ENCODE measurements at places on chromosomes 3 and 15. TPM values are rescaled to one million over a fixed set of nuclear protein-coding genes. Genes with fewer than 3 reads are reported as not detected.

DNA sequence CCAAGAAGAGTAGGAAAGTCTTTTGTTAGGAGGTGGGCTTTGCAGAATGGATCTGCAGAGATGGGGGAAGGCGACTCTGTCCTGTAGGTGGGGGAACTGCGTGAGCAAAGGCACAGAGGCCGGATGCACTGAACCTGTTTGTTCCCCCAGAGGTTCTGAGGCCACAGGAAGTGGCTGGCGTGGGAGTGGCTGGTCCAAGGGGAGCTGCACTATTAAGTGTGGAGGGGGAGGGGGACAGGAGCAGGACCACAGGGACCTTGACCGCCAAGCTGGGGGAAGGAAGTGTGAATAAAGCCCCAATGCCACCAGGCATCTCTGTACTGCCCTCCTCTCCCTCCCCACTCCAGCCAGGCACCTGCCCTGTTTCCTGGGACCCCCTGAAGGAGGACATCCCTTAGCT, 51.8 kb downstream of the CYP11A1 start:
- no peaks in the 10 kb centered on the region for H3K36me3 ChIP-seq
- H3K4me3 ChIP-seq: no peak overlapping the region
- peak overlapping the region; percentile 29 for H3K27ac ChIP-seq
- H3K4me1 ChIP-seq: peaks cover 13% of the 10 kb centered on the region
- H3K27me3 ChIP-seq: no peaks in the 10 kb centered on the region
- no peak for DNase-seq

Gene BNC1
- polyA plus RNA-seq: not detected

DNA sequence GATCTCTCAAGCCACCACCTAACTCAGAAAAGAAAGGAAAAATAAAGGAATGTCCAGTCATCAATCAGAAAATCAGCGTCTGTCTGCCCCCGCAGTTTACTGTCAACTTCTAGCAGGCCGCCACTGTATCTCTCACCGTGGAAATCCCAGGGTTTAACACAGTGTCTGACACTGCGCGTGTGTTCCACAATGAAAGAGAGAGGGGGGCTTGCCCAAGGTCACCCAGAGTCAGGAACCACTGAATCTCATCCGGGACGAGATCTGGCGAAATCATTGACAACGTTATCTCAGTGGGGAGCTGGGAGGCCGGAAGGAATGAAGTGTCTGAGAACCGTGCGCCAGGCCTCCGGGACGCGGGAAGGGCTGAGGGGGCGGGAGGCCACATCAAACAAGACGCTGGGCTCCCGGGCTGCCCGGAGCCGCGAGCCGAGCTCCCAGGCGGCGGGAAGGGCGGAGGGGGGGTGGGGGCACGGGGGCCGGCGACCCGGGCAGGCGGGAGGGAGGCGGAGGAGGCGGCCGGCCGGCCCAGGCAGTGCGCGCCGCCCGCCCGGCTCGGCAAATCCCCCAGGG, 2.2 kb upstream of the HES1 start:
- H3K4me3 ChIP-seq: peak overlapping the region; percentile 96
- no peaks in the 10 kb centered on the region for H3K27me3 ChIP-seq
- DNase-seq: no peak

Gene MTMR10
- polyA plus RNA-seq: 15.8 TPM

Gene SERPINI2
- not detected for polyA plus RNA-seq

GRCh38 chr15:84104853-84105252, 130.7 kb upstream of the GOLGA6L4 start:
- H3K4me1 ChIP-seq: no peaks in the 10 kb centered on the region
- peaks cover 19% of the 10 kb centered on the region for H3K27me3 ChIP-seq
- H3K36me3 ChIP-seq: no peaks in the 10 kb centered on the region

- H3K4me3 ChIP-seq: no peak overlapping the region
- no peak overlapping the region for H3K27ac ChIP-seq
- H3K27me3 ChIP-seq: no peaks in the 10 kb centered on the region
Measured at GRCh38 chr15:69450968-69451695, 1.5 kb upstream of the RPLP1 start.

DNA sequence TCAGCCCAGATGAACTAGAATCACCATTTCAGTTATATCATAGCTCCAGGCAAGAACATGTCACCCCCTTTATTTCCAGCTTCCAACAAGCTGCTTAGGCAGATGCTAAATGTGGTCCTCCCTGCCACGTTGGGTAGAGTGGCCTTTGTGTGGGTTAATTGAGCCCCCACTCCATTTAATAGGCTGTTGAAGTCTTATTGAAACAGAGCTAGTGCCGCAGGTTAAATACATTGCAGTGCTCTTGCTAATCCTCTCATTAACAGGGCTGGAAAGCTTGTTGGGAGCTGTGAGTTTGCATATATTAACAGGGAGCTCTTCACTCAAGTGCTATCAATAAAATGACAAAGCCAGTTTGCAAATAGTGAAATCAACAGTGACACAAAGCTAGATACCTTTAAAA, 248.4 kb upstream of the CMC1 start:
- no peak overlapping the region for H3K4me3 ChIP-seq
- peaks cover 9% of the 10 kb centered on the region for H3K27me3 ChIP-seq
- H3K36me3 ChIP-seq: no peaks in the 10 kb centered on the region
- no peak overlapping the region for H3K27ac ChIP-seq
- DNase-seq: no peak

- H3K36me3 ChIP-seq: peaks cover 13% of the 10 kb centered on the region
- DNase-seq: no peak
- no peaks in the 10 kb centered on the region for H3K27me3 ChIP-seq
- H3K4me3 ChIP-seq: no peak overlapping the region
- peaks cover 11% of the 10 kb centered on the region for H3K4me1 ChIP-seq
Measured at GRCh38 chr3:150557725-150558124, 11.1 kb downstream of the EIF2A start.

Gene CACNA1D
- not detected for polyA plus RNA-seq

DNA sequence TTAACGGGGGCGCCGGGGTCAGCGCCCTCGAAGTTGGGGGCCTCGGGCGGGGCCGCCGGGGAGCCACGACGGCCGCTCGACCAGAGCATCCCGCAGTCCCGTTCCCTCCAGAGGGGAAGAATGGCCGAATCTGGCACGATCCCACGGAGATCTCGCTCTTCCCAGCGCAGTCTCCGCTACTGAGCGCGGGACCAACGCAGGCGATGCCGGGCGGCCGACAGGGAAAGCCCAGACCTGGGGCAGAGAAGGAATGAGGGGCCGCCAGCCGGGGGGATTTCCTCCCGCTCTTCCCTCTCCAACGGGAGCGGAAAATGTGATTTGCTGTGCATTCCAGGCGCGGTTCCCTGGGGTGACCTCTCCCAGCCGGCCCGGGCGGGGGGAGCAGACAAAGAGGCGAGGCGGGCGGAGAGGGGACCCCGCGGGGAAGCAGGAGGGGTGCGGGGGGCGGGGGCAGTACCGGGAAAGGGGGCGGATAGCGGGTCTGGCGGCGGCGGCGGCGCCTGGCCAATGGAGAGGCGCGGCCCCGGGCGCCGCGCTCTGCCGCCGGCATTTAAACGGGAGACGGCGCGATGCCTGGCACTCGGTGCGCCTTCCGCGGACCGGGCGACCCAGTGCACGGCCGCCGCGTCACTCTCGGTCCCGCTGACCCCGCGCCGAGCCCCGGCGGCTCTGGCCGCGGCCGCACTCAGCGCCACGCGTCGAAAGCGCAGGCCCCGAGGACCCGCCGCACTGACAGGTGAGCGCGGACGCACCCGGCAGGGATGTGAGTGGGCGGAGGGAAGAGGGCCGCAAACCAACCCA, at the start of gene GREM1:
Gene GREM1, plus strand, starts transcription at position 579 of the 801 bp plus-strand sequence. CDS start 12,687 bp downstream, outside the sequence.
- H3K4me1 ChIP-seq: peaks cover 31% of the 10 kb centered on the region
- peak within 1 kb of the TSS; percentile 79 for H3K4me3 ChIP-seq
- no peaks in the 10 kb centered on the region for H3K36me3 ChIP-seq
- DNase-seq: no peak
- H3K27me3 ChIP-seq: peaks cover 53% of the 10 kb centered on the region

DNA sequence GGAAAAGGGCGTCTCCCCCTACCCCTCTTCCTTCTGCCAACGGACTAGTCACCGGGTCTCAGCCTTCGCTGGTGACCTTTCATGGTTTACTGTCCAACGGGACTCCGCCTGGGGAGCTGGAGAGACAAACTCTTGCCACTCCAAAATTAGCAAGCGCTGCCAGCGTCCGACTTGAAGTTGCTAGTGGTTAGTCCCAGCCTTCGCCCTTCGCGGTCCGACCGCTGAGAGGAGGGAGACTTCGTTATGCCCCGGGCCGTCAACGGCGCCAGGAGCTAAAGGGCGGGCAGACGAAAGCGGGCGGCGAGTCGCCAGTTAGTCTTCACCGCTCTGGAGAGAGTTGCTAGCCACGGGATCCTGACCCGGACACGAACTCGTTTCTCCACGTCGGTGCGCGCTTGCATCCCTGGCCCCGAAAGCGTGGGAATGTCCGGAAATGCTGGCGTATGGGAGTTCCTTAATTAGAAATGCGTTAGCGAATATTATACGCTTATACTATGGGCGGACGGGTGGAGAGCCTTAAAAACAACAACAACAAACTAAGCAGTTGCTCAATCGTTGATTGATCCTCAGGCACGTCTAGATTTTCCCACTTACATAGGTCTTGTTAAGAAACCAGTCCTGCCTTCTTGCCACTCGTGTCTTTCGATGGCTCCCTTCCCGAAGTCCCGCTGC, 716 bp downstream of the SMC4 start:
- DNase-seq: no peak
- peaks cover 38% of the 10 kb centered on the region for H3K4me1 ChIP-seq
- H3K27ac ChIP-seq: peak overlapping the region; percentile 100
- H3K27me3 ChIP-seq: peaks cover 5% of the 10 kb centered on the region
- H3K4me3 ChIP-seq: peak overlapping the region; percentile 99

GRCh38 chr3:70179111-70179510, 133.3 kb downstream of the MDFIC2 start:
- no peak overlapping the region for H3K27ac ChIP-seq
- H3K4me1 ChIP-seq: peaks cover 22% of the 10 kb centered on the region
- no peaks in the 10 kb centered on the region for H3K36me3 ChIP-seq
- no peaks in the 10 kb centered on the region for H3K27me3 ChIP-seq
- DNase-seq: peak; percentile 14
- H3K4me3 ChIP-seq: no peak overlapping the region

GRCh38 chr3:88480822-88481221, 331.1 kb downstream of the C3orf38 start:
- H3K4me1 ChIP-seq: no peaks in the 10 kb centered on the region
- no peak overlapping the region for H3K27ac ChIP-seq
- no peak for DNase-seq
- no peak overlapping the region for H3K4me3 ChIP-seq
- H3K27me3 ChIP-seq: peaks cover 31% of the 10 kb centered on the region

- H3K27ac ChIP-seq: no peak overlapping the region
- no peaks in the 10 kb centered on the region for H3K4me1 ChIP-seq
- H3K4me3 ChIP-seq: no peak overlapping the region
Measured at GRCh38 chr15:58240191-58240932, 102.2 kb downstream of the AQP9 start.

DNA sequence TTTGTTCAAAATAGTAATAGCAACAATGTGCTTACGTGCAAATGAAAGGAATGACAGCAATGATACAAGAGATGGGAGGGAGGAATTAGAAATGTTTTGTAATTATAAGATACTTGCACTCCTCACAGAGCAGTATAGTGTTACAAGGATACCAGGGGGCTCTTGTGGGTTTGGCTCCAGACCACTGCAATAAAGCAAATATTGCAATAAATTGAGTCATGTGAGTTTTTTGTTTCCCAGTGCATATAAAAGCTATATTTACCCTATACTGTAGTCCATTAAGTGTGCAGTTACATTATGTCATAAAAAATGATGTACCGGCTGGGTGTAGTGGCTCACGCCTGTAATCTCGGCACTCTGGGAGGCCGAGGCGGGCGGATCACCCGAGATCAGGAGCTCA, 864.3 kb downstream of the NSUN3 start:
- H3K27me3 ChIP-seq: no peaks in the 10 kb centered on the region
- no peak for DNase-seq
- H3K4me3 ChIP-seq: no peak overlapping the region
- H3K36me3 ChIP-seq: no peaks in the 10 kb centered on the region
- H3K4me1 ChIP-seq: no peaks in the 10 kb centered on the region

Gene UBA7
- polyA plus RNA-seq: 54.2 TPM

DNA sequence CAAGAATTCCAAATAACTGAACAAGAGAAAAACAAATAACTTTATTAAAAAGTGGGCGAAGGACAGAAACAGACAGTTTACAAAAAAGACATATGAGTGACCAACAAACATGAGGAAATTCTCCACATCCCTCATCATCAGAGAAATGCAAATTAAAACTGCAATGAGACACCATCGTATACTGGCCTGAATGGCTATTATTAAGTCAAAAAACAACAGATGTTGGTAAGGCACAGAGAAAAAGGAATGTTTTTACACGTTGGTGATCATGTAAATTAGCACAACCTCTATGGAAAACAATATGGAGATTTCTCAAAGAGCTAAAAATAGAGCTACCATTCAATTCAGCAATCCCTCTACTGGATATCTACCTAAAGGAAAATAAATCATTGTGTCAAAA, 1260.4 kb upstream of the ALCAM start:
- H3K4me1 ChIP-seq: peaks cover 4% of the 10 kb centered on the region
- no peak overlapping the region for H3K27ac ChIP-seq
- no peaks in the 10 kb centered on the region for H3K36me3 ChIP-seq
- DNase-seq: no peak
- no peaks in the 10 kb centered on the region for H3K27me3 ChIP-seq

- no peaks in the 10 kb centered on the region for H3K36me3 ChIP-seq
- no peaks in the 10 kb centered on the region for H3K4me1 ChIP-seq
- no peak overlapping the region for H3K27ac ChIP-seq
- no peak for DNase-seq
- H3K27me3 ChIP-seq: peaks cover 6% of the 10 kb centered on the region
Measured at GRCh38 chr3:101154401-101154800, 161.2 kb upstream of the ABI3BP start.

DNA sequence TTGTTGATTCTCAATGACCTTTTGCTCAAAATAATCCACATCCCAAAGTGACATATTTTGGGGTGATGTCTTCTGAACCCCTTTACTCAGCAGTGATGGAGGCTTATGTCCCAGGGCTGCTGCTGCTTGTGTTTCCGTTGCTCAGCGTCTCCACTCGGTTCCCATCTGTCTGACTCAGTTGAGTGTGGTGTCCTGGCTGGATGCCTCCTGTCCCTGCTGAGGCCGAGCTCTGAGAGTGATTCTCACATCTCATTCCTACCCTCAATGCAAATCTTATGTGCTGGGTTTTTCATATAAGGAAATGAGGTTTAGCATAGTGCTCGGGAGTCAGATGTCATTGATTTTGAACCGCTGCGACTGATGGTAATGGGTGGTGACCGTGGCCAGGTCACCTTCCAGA, 247.4 kb downstream of the GABRG3 start:
- H3K4me1 ChIP-seq: no peaks in the 10 kb centered on the region
- no peak overlapping the region for H3K4me3 ChIP-seq
- no peak for DNase-seq
- no peak overlapping the region for H3K27ac ChIP-seq
- no peaks in the 10 kb centered on the region for H3K27me3 ChIP-seq
- no peaks in the 10 kb centered on the region for H3K36me3 ChIP-seq

DNA sequence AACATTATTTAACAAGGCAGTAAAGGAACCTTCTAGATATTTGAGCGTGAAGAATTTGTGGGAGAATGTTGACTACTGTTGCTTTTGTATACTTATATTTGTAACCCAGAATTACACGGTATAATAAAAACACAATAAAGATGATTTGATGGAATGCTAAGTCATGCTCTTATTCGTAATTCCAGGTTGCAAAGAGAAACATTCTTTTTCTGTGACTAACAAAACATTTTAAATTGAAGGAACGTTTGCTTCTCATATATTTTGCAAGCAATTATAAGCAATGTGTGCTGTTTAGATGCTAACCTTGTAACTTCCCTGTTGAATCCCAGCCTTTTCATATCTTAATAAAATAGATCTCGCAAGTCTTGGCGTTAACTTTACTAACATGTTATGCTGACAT, 124.4 kb upstream of the CGNL1 start:
- no peak for DNase-seq
- no peak overlapping the region for H3K27ac ChIP-seq
- H3K4me3 ChIP-seq: no peak overlapping the region
- H3K4me1 ChIP-seq: peaks cover 14% of the 10 kb centered on the region

Gene ZMAT3
- polyA plus RNA-seq: 18.6 TPM

Gene COLQ
- not detected for polyA plus RNA-seq

Gene SKOR1
- not detected for polyA plus RNA-seq

Measured in naive B cell (primary cell).